Glutamatergic neuron (in vitro differentiated cells): ENCODE measurements at places on chromosomes 2 and 18.
A peak's percentile ranks its signal among the peaks of the same experiment; 100 is the strongest.

- no peak for DNase-seq
Observed at GRCh38 chr2:162697111-162697510, 141.5 kb downstream of the KCNH7 start.

- DNase-seq: peak; percentile 84
Observed at GRCh38 chr2:73156539-73157124, 43.9 kb upstream of the RAB11FIP5 start.

DNA sequence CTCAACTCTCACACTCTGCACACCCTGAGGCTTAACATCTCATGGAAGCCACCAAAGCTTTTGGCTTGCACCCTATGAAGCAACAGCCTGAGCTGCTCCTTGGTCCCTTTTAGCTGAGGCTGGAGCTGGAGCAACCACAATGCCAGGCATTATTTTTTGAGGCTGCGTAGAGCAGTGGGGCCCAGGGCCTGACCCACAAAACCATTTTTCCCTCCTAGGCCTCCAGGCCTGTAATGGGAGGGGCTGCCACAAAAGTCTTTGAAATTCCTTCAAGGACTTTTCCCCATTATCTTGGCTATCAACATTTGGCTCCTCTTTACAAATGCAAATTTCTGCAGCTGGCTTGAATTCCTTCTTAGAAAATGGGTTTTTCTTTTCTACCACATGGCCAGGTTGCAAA is 39.8 kb downstream of the CTNNA2 start:
- DNase-seq: no peak

DNA sequence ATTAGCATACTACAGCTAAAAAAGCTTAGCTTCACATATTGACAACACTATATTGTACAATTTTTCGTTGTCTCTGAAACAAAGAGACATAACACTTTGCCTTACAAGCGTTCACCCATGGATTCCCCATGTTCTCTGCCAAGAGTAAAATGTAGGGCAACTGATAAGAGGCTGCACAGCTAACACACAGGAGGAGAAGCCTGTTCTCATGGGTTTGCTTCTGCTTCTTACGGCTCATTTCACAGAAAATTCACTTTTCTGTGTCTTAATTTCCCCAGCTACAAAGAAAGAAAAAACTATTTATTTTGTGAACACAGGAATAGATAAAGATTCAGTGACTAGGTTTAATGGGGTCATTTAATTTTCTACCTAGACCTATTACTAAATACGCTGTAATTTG is 182.8 kb upstream of the DLGAP1 start:
- DNase-seq: no peak

DNA sequence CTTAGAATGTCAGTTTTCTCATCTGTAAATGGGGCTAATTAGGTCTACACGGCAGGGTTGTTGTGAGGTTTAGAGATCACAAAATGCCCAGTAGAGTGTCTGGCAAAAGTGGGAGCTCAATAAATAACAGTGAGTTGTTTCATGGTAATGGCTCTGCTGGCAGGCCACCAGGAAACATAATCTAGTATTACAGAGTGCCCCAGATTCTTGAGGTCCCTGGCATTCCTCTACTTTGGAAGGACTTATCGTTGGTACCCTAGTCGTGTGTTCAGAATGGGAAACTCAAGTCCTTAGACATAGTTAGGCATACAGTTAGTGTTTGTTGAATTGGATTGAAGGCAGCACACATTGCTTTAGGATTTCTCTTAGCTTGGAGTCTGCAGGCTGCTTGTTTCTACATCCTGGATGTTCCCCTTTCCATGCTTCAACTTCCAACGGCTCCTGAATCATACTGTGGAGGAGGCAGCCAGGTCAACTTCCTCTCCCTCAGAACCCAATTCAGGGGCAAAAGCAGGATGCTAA is 161.5 kb upstream of the FOSL2 start:
- no peak for DNase-seq

GRCh38 chr18:79523206-79523735 is 127.5 kb downstream of the NFATC1 start:
- DNase-seq: no peak

DNA sequence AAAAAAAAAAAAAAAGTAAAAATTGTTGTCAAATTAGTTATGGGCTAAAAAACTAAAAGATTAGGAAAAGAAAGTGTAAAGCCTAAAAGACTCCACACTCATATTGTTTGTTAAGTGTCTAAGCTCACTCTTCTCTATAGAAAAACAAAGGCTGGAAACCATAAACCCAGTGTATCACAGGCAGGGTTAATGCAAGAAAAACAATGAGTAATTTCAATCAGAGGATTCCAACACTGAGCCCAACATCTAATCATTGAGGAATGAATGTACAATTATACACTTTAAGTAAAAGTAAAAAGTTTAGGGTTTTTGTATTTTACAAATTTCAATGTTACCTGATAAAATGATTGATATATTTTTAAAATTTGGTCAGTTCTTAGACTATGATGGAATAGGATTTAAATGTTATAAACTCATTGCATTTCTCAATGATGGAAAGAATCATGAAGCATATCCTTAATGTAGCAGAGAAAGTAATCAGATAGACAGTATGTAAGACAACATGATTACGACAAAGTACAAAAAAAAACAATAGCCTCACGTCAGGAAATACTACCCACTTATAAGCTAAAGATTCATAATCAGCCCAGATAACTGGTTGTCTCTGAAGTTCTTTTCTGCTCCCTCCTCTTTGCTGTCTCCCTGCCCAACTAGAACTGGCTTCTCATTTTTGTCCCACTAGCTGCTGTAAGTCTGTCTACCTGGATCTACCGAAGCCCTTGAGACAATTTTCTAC is 44.5 kb upstream of the SP3 start:
- DNase-seq: no peak

- no peak for DNase-seq
Observed at GRCh38 chr2:144550911-144551310, 31.0 kb upstream of the ZEB2 start.
